Esophagus squamous epithelium (tissue), 5 donors: ENCODE measurements at places on chromosomes 6 and 20.

DNA sequence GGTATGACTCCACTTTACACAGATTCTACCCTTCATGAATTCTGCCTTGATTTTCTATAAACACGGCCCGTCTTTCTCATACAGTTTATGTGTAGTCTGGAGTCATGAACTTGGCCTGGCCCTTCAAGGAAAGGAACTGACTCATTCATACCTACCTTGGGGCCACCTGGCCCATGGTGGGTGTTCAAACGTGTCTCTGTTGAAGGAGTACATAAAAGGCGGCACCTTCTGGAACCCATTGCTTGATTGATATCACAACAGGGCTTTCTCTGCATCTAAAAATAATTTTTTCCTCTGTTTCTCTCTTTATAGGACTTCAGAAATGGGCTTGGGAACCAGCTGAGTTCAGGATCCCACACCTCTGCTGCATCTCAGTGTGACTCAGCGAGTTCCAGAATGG, 363.0 kb upstream of the SOX4 start:
- no peaks in the 10 kb centered on the region for H3K27me3 ChIP-seq
- DNase-seq: no peak
- H3K4me1 ChIP-seq: no peaks in the 10 kb centered on the region
- H3K27ac ChIP-seq: no peak overlapping the region
- no peak overlapping the region for H3K4me3 ChIP-seq

- no peaks in the 10 kb centered on the region for H3K36me3 ChIP-seq
- H3K27me3 ChIP-seq: peaks cover 7% of the 10 kb centered on the region
- DNase-seq: no peak
- peak overlapping the region; percentile 25 for H3K4me3 ChIP-seq
- H3K4me1 ChIP-seq: peaks cover 35% of the 10 kb centered on the region
Observed at GRCh38 chr20:37914672-37915433, 11.9 kb downstream of the VSTM2L start.

DNA sequence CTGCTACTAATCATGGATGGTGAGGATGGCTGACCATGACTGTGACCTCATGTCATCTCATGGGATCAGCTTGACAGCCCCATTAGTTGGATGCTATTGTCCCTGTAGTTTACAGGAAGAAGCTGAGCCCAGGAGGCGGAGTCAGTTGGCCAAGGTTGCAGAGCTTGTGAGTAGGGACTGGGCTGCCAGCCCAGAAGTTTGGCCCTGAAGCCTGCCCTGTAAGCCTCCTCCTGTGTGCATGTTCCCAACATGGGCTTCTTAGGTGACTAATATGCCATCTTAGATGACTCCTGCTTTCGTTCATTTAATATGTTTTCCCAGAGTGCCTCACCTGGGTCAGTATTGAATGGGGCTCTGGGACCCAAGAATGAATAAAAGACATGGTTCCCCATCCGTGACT, 6.9 kb downstream of the EDN3 start:
- H3K27me3 ChIP-seq: no peaks in the 10 kb centered on the region
- H3K36me3 ChIP-seq: peaks cover 14% of the 10 kb centered on the region
- H3K4me3 ChIP-seq: no peak overlapping the region
- peak overlapping the region; percentile 57 for H3K27ac ChIP-seq
- H3K4me1 ChIP-seq: no peaks in the 10 kb centered on the region
- DNase-seq: no peak

GRCh38 chr20:1802385-1803060, 92.7 kb upstream of the SIRPA start:
- H3K27ac ChIP-seq: peak overlapping the region; percentile 84
- peak overlapping the region; percentile 72 for H3K4me3 ChIP-seq
- H3K36me3 ChIP-seq: no peaks in the 10 kb centered on the region
- peaks cover 22% of the 10 kb centered on the region for H3K27me3 ChIP-seq
- peaks cover 47% of the 10 kb centered on the region for H3K4me1 ChIP-seq

DNA sequence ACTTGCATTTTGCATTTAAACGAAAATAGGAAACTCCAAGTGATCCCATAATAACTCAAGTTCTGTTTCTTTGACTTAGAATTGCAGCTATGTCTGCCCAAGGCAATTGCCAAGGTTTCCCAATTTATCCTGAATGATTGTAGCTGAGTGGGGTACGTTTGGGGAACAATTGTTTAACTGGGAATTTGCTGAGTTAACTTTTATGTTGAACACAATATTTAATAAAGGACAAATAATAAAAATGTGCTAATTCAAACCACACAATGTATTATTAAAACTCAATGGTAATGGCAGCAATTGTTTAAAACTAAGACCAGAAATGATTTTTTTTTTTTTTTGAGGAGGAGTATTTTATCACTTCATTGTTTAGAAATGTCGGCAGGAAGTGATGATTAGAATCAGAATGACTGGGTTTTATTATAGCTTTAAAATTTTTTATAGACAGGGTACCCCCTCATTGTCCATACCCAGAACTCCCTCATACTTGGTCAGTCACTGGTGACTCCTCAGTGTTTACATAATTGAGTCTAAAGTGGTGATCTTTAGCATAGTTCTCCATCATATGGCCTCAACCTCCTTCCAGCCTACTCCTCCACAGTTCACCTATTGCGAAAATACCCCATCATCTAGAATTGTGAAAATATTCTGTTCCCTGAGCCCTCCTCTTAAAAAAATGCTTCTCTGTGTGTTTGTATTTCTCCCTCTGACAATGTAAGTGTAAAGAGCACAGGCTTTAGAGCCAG, 389.2 kb upstream of the CITED2 start:
- no peaks in the 10 kb centered on the region for H3K27me3 ChIP-seq
- peaks cover 24% of the 10 kb centered on the region for H3K4me1 ChIP-seq
- H3K27ac ChIP-seq: peak overlapping the region; percentile 67
- no peak for DNase-seq
- no peaks in the 10 kb centered on the region for H3K36me3 ChIP-seq
- no peak overlapping the region for H3K4me3 ChIP-seq

DNA sequence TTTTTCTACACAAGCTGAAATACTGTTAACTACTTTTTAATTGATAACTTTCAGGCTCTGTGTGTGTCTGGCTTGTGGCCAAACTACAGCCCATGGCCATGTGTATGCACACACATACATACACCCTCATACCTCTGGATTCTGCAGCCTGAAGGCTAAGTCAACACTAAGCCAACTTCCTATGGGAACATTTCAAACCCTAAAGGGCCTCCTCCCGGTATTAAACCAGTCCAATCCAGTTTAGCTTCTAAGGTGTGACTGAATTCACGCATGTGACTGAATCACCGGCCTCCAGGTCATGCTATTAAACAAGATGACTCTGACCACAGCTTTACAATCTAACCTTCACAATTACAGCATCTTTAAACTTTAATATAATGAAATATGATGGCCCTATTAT, 20.7 kb upstream of the DST start:
- peak overlapping the region; percentile 25 for H3K27ac ChIP-seq
- no peaks in the 10 kb centered on the region for H3K27me3 ChIP-seq
- no peaks in the 10 kb centered on the region for H3K36me3 ChIP-seq
- peaks cover 89% of the 10 kb centered on the region for H3K4me1 ChIP-seq

GRCh38 chr6:157430834-157431233, 49.8 kb downstream of the ZDHHC14 start:
- no peaks in the 10 kb centered on the region for H3K27me3 ChIP-seq
- H3K27ac ChIP-seq: no peak overlapping the region
- no peaks in the 10 kb centered on the region for H3K4me1 ChIP-seq
- DNase-seq: no peak
- no peaks in the 10 kb centered on the region for H3K36me3 ChIP-seq

- H3K4me1 ChIP-seq: no peaks in the 10 kb centered on the region
- no peaks in the 10 kb centered on the region for H3K36me3 ChIP-seq
- no peak for DNase-seq
- H3K27me3 ChIP-seq: no peaks in the 10 kb centered on the region
Observed at GRCh38 chr6:95551678-95552324, 25.5 kb upstream of the MANEA start.

- no peaks in the 10 kb centered on the region for H3K4me1 ChIP-seq
- no peaks in the 10 kb centered on the region for H3K27me3 ChIP-seq
- no peaks in the 10 kb centered on the region for H3K36me3 ChIP-seq
- no peak overlapping the region for H3K27ac ChIP-seq
- no peak overlapping the region for H3K4me3 ChIP-seq
Observed at GRCh38 chr6:50116390-50116789, 66.7 kb upstream of the DEFB112 start.
